ENCODE measurements at places on chromosomes 1 and 21.
A peak's percentile ranks its signal among the peaks of the same experiment; 100 is the strongest.

DNA sequence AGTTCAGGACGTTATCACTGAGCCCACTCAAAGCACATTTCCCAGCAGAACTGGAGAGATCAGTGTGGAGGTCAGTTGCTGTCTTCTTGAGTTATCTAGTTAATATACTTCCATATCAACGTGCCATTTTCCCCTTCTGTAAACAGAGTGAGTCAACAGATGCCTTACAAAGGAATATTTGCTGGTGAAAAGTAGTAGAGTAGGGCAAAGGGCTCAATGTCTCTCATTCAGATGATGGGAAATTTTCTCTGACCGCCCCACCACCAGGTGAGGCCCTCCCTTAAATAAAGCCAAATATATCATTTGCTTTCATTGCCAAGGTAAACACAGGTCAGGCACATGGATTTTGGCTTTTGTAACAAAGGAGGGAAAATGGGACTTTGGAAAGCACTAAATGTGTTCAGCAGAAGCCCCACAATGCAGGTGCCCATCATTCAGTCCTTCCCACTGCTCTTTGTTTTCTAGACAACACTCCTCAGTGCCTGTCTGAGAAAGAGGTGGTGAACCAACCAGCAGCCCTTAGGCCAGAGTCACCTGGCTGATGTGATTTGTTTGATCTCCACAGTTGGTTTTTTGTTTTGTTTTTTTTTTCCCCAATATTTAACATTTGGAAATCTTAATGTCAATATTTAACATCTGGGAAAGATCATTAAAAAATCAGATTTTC is 40.5 kb upstream of the SAMD13 start:
- no peak for DNase-seq

DNA sequence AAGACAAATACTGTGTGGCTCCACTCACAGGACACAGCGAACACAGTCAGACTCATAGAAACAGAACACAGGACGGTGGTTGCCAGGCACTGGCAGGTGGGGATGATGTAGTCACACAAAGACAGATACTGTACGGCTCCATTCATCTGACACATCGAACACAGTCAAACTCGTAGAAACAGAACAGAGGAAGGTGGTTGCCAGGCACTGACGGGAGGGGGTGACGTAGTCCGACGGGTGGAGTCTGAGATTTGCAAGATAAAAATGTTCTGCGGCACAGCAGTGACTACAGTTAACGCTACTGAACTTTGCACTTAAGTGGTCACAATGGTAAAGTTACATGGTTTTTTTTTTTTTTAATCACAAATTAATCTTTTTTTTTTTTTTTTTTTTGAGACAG is 18.7 kb downstream of the C21orf58 start:
- DNase-seq, result no peak

GRCh38 chr1:81848880-81849682 is 48.3 kb downstream of the ADGRL2 start:
- DNase-seq, result peak; percentile 97

DNA sequence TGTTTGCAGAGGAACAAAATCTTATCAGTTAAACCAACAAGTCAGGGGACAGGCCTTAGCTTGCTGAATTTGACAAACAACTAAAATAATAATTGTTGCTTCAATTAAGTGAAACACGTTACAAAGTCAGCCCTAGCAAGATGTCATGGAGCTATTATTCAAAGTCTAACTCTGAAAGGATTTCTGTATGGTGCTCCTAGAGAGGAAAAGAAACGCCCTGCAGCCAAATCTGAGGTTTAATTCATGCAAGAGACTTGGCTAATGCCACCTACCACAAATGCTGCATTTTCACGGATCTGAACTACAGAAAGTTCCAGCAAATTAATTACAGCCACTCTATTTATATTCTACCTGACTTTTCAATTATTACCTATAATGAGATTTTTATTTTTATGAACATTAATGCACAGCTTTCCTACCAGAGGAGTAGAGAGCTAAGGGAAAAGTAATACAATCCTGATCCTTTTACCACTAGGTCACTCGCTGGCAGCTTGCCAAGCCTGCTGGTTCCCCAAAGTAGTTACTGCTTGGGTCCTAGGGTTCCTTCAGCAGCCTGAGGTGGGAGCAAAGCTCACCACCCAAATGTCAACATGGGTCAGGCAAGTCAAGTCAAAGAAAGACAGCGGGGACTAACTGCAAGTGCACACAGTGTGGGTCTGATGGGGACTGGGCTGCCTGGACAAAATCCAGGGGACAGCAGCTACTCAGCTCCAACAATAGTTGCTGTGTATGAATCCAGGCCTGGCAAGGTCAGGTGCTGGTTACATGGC is 8.5 kb downstream of the COLGALT2 start:
- DNase-seq, result no peak

- no peak for DNase-seq
Measured at GRCh38 chr1:106889583-106889982, 166.9 kb upstream of the PRMT6 start.

GRCh38 chr1:183841950-183842794 is 37.3 kb downstream of the RGL1 start:
- no peak for DNase-seq
